NCI-H146 (cell line): ENCODE measurements at places on chromosomes 5 and 9.

DNA sequence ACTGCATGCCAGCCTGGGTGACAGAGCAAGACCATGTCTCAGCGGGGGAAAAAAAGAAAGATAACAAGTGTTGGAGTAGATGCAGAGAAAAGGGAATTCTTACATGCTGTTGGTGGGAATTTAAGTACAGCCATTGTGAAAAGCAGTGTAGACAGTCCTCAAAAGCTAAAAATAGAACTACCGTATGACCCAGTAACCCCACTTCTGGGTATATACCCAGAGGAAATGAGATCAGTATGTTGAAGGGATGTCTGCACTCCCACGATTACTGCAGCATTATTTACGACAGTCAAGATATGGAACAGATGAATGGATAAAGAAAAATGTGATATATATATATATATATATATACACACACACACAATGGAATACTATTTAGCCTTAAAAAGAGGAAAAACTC is 225.3 kb upstream of the SLC24A2 start:
- DNase-seq, result no peak

DNA sequence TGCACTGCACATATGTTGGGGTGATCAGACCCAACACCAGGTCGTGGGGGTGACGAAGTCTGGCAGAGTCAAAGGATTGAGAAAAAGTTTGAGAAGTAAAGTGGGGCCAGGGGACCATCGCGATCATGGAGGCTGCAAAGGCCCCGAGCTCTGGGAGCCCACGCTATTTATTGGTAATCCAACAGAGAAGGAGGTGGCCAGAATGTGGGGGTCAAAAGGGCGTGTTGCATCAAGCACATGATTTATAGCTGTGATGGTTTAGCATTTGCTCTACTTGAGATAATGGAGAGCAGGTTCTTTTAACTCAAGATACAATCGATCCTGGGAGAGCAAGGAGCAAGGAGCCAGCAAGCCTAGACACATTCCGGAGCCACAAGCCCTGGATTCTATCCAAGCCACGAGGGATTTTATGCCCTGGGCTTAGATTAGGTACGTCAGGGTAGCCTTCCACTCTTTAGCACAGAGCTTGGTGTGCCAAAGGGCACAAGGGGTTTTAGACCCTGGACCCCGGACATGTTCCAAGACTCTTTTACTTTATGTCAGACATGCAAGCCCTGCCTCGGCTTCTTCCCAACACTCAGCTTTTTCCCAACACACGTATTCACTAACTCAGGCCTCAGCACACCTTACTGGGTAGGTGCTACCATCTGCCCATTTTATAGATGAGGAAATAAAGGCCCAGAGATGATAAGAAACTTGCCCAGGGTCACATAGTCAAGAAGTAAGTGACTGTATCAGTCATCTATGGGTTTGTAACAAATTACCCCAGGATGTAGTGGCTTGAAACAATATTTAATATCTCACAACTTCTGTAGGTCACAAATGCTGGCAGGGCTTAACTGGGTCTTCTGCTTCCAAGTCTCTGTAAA is 39.5 kb downstream of the NSUN2 start:
- no peak for DNase-seq

DNA sequence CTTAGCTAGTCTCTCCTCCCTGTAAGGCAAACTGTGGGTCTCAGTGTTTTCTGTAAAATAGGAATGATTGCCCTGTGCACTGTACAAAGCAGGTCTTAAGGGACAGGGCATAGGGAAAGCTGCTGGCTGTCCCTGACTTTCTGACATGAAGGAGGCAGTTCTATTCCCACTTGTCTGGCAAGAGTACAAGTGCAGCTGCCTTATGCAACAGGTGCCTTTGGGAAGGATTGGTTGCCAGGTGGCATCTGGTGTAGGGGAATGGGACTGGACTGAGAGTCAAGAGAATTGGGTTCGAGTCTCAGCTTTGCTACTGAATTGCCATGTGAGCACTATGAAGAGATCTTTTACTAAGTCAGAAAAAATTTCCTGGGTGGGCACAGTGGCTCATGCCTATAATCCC is 10.0 kb downstream of the BSPRY start:
- DNase-seq, result no peak

GRCh38 chr5:170571281-170571731 is 67.5 kb downstream of the KCNIP1 start:
- no peak for DNase-seq

GRCh38 chr5:139601429-139601828 is 40.3 kb downstream of the UBE2D2 start:
- no peak for DNase-seq

- DNase-seq, result no peak
Measured at GRCh38 chr5:111386832-111387162, 125.5 kb downstream of the STARD4 start.

DNA sequence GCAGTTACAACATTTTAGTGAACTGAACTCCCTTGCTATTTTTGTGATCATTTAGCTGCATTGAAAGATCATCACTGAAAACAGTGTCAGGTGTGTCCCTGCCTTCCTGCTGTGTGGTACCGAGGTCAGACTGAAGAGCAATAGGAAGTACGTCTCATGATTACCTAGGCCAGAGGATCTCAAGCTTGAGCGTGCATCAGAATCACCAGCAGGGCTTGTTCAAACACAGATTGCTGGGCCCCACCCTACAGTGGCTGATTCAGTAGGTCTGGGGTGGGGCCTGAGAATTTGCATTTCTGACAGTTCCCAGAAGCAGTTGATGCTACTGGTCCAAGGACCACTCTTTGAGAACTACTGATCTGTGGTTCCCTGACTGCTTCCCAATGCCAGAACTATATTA is 159.6 kb downstream of the ACTL7B start:
- no peak for DNase-seq

GRCh38 chr9:36874921-36875320 is 159.1 kb downstream of the PAX5 start:
- DNase-seq, result no peak
